ENCODE measurements at places on chromosomes 4 and X.

- peak; percentile 16 for DNase-seq
These were observed 115.9 kb downstream of the RAB28 start for GRCh38 chr4:13368217-13368616.

DNA sequence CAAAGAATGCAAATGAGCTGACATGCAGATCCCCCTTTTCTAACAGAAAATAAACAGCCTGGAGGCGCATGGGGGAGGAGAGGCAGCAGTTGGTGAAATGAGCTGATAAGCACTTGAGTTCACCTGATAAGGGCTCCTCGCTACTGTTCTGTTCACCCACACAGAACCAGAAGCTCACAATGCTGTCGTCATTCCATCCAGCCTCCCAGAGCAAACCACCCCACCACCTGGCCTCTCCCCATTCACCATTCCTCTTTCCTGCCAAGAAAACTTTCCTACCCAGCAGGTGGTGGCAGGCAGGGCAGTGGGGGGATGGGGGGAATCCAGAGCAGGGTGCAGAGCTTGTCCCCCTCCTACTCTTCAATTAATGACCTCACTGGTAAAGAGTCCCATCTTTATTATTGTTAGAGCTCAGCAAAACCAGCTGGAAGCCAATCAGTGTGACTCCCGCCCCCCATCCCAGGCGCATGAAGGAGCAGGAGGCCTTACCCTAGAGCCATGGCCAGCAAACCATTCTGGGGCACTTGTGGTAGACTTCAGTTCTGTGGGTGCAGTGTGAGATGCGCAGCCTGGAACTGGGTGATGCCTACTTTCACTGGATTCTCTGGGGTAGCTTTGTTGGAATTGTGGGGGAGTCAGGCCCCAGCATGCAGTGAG is 350.3 kb downstream of the ZIC3 start:
- DNase-seq = no peak

DNA sequence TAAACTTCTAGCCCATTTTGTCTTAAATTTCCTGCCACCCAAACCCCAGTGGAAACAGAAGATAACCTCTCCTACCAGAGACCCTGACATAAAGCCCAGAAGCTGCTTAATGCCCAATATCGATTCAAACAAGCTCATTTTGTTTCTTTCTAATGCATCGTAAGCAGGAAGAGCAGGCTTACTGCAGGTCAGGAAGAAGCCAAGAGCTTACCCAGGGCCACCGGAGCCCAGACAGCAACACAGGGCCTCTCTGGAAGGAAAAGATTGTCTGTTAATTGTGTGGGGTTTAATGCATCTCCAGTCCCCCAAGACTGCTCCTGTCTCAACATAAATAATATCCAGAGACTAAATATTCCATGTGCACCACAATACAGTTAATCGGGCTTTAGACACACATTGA is 177.3 kb upstream of the NOCT start:
- no peak for DNase-seq

DNA sequence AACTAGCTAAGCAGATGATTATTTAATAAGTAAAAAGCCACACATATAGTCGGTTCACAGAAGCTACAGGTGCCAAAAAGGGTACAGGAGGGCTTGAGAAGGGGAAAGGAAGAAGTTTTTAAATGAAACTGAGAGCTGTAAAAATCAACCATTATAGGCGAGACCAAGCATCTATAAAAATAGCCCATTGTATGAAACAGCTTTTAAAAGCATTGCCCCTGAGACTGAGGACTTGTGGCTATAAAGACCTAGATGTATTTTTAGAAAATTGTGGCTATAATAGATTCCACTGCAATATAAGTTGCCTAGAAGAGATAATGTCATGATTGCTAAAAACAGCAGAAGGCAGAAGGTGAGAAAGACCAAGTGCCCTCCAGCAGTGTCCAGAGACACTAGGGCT is 15.0 kb upstream of the TTC29 start:
- DNase-seq = no peak

- peak; percentile 6 for DNase-seq
These were observed 29.5 kb downstream of the TMPRSS11A start for GRCh38 chr4:67933755-67934154.

DNA sequence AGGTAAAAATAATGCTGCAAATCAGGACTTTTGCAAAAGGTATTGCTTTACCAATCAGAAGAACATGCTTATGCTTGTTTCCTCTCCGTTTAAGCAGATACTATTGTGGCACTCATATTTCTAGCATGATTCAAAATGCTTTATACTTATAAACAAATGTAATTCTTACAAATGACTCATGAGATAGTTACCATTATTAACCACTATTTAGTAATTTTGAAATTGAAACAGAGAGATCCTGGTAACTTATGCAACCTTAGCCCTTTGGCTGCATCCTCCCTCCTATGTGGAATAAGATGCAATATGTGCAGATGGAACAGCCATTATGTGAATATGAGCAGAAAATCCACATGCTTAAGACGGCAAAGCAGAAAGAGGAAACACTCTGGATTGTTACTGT is 164.7 kb downstream of the PCDH18 start:
- peak; percentile 83 for DNase-seq

- DNase-seq = no peak
These were observed 8.1 kb upstream of the DKK2 start for GRCh38 chr4:107044170-107044569.

- DNase-seq = no peak
These were observed 18.7 kb upstream of the ADD1 start for GRCh38 chr4:2824836-2825381.

GRCh38 chr4:163556177-163556576 is 61.7 kb downstream of the TMA16 start:
- no peak for DNase-seq

GRCh38 chrX:132639446-132639845 is 150.6 kb upstream of the MBNL3 start:
- DNase-seq = no peak
